ENCODE measurements at places on chromosomes 6 and 20. TPM values are rescaled to one million over a fixed set of nuclear protein-coding genes. Genes with fewer than 3 reads are reported as not detected.

GRCh38 chr6:124490122-124490521 is 472.1 kb upstream of the RNF217 start:
- no peak overlapping the region for H3K4me3 ChIP-seq
- no peaks in the 10 kb centered on the region for H3K4me1 ChIP-seq
- H3K36me3 ChIP-seq: no peaks in the 10 kb centered on the region
- no peak overlapping the region for H3K27ac ChIP-seq

Gene ISM1
- 0.77 TPM for total RNA-seq

Gene TNNC2
- total RNA-seq: not detected

Gene TEAD3
- total RNA-seq: 0.81 TPM

- H3K36me3 ChIP-seq: no peaks in the 10 kb centered on the region
- DNase-seq: no peak
- no peak overlapping the region for H3K27ac ChIP-seq
- H3K4me3 ChIP-seq: no peak overlapping the region
Measured at GRCh38 chr20:57930351-57930750, 220.5 kb upstream of the PMEPA1 start.

GRCh38 chr6:140276133-140276532 is 901.7 kb upstream of the CITED2 start:
- H3K27ac ChIP-seq: no peak overlapping the region
- H3K36me3 ChIP-seq: no peaks in the 10 kb centered on the region
- no peaks in the 10 kb centered on the region for H3K4me1 ChIP-seq
- DNase-seq: no peak
- no peak overlapping the region for H3K4me3 ChIP-seq

Gene C20orf144
- 0.36 TPM for total RNA-seq

DNA sequence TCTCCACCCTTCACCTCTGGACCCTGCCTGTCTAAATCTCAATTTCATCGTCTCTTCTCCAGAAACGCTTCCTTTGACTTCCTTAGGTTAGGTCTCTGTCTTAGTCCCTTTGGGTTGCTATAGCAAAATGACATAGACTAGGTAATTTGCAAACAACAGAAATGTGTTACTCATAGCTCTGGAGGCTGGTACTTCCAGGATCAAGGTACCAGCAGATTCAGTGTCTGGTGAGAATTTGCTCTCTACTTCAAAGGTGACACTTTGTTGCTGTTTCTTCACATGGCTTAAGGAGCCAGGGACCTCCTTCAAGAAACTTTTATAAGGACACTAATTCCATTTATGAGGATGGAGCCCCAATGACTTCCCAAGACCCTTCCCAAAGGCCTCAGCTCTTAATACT is 145.1 kb upstream of the IMPG1 start:
- H3K4me1 ChIP-seq: no peaks in the 10 kb centered on the region
- no peaks in the 10 kb centered on the region for H3K36me3 ChIP-seq
- H3K27me3 ChIP-seq: no peaks in the 10 kb centered on the region
- no peak for DNase-seq

DNA sequence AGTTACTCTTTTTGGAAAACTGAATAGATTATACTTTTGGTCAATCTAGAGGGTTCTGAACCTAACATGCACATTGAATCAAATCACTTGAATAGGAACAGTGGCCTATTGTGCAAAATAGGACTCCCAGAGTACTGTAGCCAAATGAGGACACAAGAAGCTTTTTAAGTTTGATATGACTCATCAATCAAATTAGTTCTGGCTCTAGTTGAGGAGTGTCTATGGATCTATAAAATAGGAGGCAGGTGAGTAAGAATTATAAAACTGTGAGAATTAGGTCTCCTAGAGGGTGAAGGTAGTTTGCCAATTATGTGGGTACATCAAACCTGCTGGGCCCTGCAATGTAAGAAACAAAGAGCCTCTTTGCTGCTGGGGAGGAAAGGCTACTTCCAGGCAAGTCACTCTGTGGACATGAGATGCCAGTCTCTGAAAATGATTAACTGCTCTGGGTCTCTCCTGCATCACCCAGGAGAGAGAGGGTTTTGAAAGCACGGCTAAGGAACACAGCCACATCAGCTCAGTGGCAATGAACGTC is 112.3 kb downstream of the RCAN2 start:
- no peaks in the 10 kb centered on the region for H3K4me1 ChIP-seq
- H3K27me3 ChIP-seq: peaks cover 3% of the 10 kb centered on the region
- no peak overlapping the region for H3K4me3 ChIP-seq

Gene LY6G6F
- not detected for total RNA-seq

DNA sequence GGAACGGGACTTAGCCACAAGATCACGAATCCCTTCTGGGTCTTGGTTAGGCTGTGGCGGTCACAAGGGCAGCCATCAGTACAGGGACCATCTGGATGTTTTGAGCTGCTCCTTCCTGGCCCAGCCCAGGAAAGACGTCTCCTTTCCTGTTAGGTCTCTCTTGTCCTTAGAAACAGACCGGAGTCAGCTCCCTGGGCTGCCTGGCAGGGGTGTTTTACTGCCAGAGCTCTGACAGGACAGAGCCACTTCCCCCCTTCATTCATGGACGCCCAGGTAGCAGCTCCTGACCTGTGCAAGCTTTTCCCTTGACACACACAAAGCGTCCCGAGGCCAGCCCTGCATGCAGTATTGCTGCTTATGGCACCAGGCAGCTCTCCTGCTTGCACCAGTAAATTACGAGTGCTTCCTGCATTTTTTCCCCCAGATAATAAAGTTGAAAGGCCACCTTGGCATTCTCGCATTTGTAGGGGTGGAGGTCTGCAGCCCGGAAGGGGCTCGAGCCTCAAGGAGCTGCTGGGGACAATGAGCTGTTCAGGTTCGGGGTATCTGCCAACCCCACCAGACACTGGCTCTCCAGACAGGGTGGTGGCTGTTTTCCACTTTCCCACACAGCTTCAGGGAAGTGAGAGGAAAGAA is 87.4 kb downstream of the NOL4L start:
- H3K27me3 ChIP-seq: no peaks in the 10 kb centered on the region
- no peak for DNase-seq
- H3K4me1 ChIP-seq: peaks cover 29% of the 10 kb centered on the region
- no peak overlapping the region for H3K4me3 ChIP-seq
- H3K27ac ChIP-seq: no peak overlapping the region

Gene ALDH5A1
- total RNA-seq: 20.8 TPM

GRCh38 chr6:99092461-99092860 is 144.7 kb upstream of the FBXL4 start:
- H3K27me3 ChIP-seq: peaks cover 33% of the 10 kb centered on the region
- no peaks in the 10 kb centered on the region for H3K4me1 ChIP-seq
- no peaks in the 10 kb centered on the region for H3K36me3 ChIP-seq

Gene DLGAP4
- total RNA-seq: 13.1 TPM

- H3K27ac ChIP-seq: no peak overlapping the region
- no peaks in the 10 kb centered on the region for H3K27me3 ChIP-seq
- no peak for DNase-seq
- H3K4me3 ChIP-seq: no peak overlapping the region
- H3K36me3 ChIP-seq: no peaks in the 10 kb centered on the region
Measured at GRCh38 chr6:3288711-3289663, 30.2 kb downstream of the PSMG4 start.

- H3K36me3 ChIP-seq: no peaks in the 10 kb centered on the region
- no peak for DNase-seq
- no peak overlapping the region for H3K27ac ChIP-seq
- no peaks in the 10 kb centered on the region for H3K4me1 ChIP-seq
- no peak overlapping the region for H3K4me3 ChIP-seq
Measured at GRCh38 chr20:2042400-2042799, 48.5 kb upstream of the PDYN start.

- H3K36me3 ChIP-seq: no peaks in the 10 kb centered on the region
- H3K27ac ChIP-seq: no peak overlapping the region
- H3K27me3 ChIP-seq: peaks cover 21% of the 10 kb centered on the region
- H3K4me1 ChIP-seq: no peaks in the 10 kb centered on the region
- DNase-seq: peak; percentile 14
Measured at GRCh38 chr20:57061051-57061900, 205.2 kb downstream of the BMP7 start.

DNA sequence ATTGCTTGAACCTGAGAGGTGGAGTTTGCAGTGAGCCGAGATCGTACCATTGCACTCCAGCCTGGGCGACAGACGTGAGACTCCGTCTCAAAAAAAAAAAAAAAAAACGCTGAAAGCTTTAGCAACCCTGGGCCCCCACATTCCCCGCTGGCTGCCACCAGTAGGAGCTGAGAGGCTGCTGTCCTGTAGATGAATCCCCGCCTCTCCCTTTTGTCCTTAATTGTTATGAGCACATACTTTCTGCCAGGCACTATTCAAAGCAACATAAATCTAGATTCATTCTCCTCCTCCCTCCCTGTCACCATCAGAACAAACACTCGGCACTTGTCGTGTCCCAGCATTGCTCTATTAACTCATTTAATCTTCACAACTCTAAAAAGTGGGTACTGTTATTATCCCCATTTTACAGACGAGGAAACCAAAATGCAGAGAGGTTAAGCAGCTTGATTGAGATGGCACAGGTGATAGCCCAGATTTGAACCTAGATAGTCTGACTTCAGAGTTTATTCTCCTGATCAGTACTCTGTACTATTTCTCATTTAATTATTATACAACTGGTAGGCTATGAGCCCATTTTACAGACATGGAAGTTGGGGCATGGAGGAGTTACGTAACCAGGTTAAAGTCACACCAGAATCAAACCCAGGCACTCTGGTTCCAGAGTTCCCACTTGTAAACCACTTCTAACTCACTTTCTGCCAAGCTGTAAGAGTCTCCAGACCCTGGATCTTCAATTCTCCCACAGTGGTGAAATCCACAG is 97.4 kb downstream of the EYA2 start:
- H3K36me3 ChIP-seq: no peaks in the 10 kb centered on the region
- peaks cover 33% of the 10 kb centered on the region for H3K27me3 ChIP-seq
- no peak overlapping the region for H3K4me3 ChIP-seq
- DNase-seq: no peak

DNA sequence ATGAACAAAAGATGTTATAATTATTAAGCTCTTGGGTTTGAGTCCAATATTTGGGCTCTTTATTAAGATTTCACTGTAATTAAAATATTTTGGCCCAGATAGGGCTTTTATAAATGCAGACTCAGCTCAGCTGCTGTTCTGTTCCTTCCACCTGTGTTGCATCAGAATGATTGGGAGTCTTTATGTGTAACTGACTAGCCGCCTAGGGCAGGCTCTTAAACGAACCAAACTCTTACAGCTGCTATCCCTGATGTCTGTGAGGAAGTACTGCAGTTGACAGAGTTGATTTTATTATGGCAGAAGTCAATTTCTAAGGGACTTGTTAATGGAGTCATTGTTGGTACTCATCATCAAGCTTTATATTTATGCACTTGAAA is 144.7 kb downstream of the MYO6 start:
- DNase-seq: no peak
- no peak overlapping the region for H3K27ac ChIP-seq
- no peak overlapping the region for H3K4me3 ChIP-seq
- no peaks in the 10 kb centered on the region for H3K27me3 ChIP-seq
- peaks cover 2% of the 10 kb centered on the region for H3K4me1 ChIP-seq

DNA sequence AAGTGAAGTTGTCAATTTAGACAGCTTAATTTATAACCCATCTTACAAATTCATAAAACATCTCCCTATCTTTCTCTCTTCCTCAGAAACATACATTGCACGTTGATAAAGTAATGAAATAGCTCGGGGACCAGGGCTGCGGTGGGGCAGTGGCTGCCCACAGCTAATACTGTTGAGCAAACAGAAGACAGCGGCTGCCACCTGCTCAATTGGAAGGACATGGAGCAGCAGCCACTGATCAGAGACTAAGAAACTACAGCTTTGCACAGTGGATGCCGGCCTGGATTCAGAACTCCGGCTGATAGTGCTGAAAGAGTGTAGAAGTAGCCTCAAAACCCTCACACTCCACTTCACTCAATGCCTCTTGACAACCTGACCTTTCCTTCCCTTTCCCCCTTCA is 157.9 kb upstream of the PDE10A start:
- H3K4me3 ChIP-seq: no peak overlapping the region
- no peak overlapping the region for H3K27ac ChIP-seq
- no peaks in the 10 kb centered on the region for H3K4me1 ChIP-seq
- no peaks in the 10 kb centered on the region for H3K36me3 ChIP-seq
- peaks cover 27% of the 10 kb centered on the region for H3K27me3 ChIP-seq
- DNase-seq: no peak

GRCh38 chr6:148969603-148970061 is 222.8 kb downstream of the UST start:
- DNase-seq: no peak
- no peaks in the 10 kb centered on the region for H3K36me3 ChIP-seq
- no peak overlapping the region for H3K27ac ChIP-seq

DNA sequence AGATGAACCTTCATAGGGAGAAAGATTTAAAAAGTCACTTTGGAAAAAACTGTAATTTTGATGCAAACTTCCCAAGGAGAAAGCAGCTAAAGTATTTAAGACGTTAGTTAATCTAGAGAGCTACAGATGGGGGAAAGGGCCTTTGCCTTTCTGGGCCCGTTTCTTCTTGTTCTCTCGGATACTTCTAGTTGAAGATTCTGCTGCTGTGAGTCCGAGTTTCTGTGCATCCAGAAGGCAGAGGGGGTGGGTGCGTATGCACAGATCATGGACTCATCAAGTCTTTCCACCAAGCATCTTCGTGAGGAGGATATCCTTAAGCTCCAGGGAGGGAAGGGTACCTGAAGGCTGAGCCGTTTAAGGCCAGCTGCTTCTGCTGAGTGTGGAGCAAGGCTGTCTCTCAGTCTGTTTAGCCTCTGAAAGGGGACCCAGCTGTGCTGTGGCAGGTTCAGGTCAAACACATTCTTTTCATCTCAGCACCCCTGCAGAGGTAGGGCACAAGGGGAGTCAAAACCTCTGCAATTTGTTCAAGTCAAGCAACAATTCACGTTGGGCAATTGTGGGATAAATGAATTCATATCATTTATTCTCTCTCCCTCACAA is 4.3 kb downstream of the LAMP5 start:
- peaks cover 48% of the 10 kb centered on the region for H3K27me3 ChIP-seq
- no peak for DNase-seq
- peaks cover 2% of the 10 kb centered on the region for H3K4me1 ChIP-seq
- no peak overlapping the region for H3K27ac ChIP-seq

DNA sequence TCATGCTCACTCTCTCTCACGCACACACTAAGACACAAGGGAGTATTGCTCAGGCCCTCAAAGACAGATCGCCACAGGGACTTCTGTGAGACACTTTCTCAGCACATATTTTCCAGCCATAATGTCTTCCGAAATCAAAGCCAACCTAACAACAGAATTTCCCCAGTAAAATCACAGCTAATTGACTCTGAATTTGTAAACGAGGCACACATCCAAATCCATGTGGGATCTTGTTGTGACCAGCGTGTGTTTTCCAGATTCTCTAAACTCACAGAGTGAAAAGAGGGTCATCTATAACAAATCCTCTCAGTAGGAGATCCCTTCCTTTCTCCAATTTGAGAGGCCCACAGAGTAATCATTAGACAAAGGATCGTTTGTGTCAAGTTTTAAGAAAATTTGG is 280.4 kb downstream of the PACRG start:
- no peaks in the 10 kb centered on the region for H3K27me3 ChIP-seq
- H3K27ac ChIP-seq: no peak overlapping the region
- H3K4me1 ChIP-seq: no peaks in the 10 kb centered on the region
- DNase-seq: no peak
- H3K4me3 ChIP-seq: no peak overlapping the region

Gene MUC21
- not detected for total RNA-seq
